ENCODE measurements at places on chromosomes 12 and 14.

GRCh38 chr14:38311655-38312054 lies 55.8 kb upstream of the CLEC14A start:
- no peak for DNase-seq

DNA sequence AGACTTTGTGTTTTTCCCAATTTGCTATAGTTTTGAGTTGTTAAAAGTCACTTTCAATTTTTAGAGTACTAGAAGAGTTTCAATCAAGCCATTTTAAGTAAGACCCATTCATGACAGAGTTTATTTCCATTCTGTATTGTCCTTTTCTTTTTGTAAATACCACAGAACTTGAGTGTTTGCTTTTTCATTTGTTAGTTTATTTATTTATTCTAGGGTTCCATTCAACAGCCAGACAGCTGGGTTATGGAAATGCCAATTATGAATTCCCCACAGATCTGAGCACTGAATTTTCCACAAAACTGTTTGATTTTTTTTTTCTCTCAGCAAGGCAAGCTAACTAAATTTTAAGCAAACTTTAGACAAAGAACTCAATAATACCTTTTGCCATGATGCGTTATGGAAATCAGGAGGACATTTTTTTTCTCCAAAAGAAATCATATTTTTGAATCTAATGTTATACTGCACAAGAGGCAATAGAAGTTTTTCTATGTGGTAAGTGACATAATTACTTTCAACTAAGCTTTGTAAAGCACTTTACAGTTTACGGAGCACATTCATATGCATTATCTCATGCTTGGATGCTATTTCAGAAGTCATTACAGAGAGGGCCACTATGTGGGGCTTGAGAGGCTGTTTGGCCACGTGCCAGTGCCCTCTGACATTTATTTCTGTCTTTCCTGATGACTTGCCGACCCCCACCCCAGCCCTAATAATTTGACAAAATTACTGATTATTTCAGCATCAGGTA lies 181.5 kb downstream of the VRK1 start:
- no peak for DNase-seq

DNA sequence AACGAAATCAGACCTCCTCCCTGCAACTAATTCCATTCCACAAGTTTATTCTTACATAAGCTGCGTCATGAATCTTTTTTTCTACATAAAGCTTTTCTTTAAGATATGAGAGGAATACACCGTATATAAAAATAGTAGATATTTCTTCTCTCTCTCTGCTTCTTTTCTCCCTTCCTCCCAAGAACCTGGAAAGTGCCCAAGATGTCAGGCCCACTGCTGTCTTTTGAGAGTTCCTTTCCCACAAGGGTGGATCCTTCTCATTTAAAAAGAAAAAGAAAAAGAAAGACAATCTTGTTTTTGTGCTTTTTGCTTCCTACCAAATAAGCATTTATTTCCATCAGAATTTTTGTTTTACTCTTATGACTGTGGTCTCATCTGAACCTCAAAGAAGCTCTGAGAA lies 11.0 kb downstream of the TESPA1 start:
- no peak for DNase-seq

- no peak for DNase-seq
Measured at GRCh38 chr12:20364501-20364900, 3.8 kb upstream of the PDE3A start.

DNA sequence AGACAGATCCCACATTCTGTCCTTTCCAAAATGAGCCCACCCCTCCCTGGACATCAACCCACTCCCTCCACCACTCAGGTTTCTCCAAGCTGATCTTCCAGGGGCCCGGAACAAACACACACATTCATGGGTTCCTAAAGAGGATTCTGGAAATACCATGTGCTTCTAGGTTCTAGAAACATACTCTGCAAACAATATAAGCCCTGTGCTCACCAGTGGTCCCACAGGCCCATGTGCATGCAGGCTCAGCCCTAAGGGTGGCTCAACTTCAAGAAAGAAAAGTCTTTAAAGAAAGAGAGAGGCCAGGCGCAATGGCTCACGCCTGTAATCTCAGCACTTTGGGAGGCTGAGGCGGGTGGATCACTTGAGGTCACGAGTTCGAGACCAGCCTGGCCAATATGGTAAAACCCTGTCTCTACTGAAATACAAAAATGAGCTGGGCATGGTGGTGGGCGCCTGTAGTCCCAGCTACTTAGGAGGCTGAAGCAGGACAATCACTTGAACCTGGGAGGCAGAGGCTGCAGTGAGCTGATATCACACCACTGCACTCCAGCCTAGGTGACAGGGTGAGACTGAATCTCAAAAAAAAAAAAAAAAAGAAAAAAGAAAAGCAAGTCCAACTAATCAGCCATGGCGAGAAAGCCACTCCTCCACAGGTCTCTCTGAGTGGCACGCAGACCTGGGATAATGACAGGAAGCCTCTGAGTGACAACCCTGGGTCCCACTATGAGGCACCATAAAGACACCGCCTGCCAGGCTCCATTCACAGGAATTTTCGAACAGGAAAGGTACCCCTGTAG lies 59.5 kb upstream of the PNMA1 start:
- DNase-seq, result no peak

DNA sequence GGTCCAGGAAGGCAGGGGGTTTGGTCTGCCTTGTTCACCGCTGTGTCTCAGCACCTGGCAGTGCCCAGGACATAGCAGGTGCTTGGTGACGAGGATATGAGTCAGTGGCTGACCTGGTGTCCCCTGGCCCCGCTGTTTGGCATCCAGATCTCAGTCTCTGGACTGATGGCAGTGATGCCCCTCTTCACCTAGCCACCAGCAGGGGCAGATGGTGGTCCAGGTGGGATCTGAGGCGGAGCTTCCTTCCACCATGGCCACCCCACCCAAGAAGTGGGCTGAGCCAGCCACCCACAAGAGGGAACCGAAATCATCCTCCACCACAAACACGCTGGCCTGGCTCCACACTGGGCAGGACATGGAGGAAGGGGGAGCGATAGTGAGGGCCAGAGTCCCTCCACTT lies 16.1 kb upstream of the SH2B3 start:
- no peak for DNase-seq

Measured in Jurkat, Clone E6-1 (cell line).